ENCODE measurements at places on chromosomes 1 and 21.

- no peak for DNase-seq
These were observed 62.1 kb upstream of the CD55 start for GRCh38 chr1:207259391-207259790.

- DNase-seq, result no peak
These were observed 52.5 kb downstream of the TTC13 start for GRCh38 chr1:230926182-230926581.

GRCh38 chr1:147892216-147892615 is 10.4 kb upstream of the GJA8 start:
- DNase-seq, result no peak

DNA sequence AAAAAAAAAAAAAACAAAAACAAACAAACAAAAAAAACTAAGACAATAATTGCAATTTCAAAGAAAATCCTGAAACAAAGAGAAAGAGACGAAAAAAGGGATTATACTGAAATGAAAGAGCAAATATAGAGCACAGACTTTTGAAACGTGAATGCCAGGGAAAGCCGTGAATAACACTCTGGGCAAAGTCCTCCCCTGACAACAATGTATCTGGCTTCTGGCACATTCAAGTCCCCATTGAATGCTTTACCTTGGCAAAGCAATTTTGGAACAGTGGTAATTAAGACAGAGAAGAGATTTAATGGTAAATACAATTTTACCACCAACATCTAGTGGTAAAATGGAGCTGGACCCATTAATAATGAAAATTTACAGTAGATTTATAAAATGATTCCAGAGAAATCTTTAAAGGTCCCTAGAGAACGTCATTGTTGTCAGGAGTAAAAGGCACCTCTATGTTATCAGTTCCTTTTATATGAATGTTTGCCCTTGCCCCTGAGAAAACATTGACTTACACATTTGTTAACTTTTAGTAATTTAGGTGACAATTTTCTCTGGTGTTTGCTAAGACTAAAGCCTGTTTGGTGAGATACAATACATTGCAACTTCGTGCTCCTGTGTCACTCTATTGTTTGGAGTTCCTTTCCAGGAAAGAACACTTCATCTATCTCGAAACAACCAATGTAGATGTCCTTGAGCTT is 89.7 kb downstream of the GREM2 start:
- no peak for DNase-seq

DNA sequence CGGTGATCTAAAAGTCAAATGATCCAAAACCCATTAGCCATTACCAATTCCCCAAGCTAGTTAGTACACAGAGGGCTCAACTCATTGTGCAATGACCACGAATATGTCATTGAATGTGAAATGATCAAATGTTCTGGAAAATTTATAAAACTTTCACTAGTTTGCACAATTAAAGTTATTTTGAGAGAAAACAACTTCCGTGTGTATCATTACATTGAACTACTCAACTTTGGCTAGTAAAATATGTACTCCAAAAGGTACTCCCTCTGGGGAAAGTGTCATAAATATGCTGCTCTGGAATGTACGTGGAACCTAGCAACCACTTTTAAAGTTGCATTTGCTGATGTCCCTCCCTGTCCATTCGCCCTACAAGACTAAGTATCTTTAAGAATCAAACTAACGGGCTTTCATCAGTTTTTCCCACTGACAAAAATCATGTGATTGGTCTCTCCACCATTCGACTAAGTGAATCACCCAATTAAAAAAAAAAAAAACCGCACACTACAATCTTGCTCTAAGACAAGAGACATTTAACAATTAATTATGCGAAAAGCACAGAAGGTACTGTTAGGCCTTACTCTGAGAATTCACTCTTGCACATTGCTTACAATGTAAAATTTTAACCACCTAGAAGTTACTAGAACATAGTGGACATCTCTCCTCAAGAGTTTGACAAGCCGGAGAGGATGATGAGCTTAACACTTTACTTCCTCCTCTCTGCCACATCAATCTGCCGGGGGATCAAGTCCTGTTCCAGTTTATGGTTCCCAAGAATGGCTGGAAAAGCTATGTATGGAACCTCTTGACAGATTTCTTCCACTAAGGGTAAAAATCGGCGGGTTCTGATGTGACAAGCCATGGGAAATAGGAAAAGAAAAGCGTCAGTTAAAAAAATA is 1.2 kb downstream of the ACBD3 start:
- DNase-seq, result no peak

DNA sequence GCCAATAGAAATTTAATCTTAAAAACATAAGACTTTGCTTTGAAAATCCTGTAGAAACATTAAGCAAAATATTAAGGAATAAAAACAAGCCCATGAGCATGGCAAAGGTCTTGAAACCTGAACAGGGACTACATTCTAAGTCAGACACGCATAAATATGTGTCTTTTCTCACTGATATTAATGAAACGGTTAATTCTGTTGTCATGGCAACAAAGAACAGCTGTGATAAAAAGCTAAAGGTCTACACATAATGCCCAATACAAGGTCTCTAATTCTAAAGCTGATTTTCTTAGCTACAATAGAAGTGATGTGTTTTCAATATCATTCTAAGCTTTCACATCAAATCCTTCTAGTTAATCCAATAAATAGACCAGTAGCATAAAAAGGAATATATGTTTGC is 331.7 kb downstream of the PTBP2 start:
- no peak for DNase-seq

DNA sequence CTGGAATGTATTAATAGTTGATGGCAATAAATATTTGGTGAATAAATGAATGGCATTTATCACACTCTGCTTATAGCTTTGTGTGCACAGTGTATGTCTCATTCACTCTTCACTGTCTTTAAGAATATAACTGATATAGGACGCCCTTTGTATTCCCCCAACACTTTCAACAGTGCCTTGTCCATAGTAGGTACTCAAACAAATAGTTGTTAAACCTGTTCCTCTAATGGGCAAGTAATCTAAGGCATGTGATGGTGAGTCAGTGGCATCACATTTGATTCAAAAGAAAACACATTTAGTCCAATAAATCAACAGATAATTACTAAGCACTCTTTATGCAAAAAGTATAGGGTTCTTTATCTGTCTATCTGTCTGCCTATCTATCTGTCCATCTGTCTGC is 11.2 kb upstream of the RXRG start:
- no peak for DNase-seq

- DNase-seq, result peak; percentile 19
These were observed 31.0 kb upstream of the NFIA start for GRCh38 chr1:61051443-61051718.

DNA sequence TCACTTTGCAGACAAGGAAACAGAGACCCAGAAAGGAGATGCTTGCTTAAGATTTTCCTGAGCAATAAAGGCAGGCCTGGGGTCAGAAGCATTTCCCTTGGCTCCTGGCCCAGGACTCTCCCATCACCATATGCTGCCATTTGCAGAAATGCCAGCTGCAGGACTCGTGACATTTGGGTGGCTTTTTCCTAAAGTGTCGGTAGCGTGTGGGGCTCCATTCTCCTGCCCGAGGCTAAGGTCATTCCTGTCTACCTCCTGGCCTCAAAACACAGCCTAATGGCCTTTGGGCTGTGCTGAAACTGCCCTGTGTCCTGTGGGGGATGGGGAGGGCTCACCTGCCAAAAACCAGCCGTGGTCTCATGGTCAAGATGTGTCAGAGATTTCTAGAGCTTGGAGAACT is 216.1 kb upstream of the EDN2 start:
- DNase-seq, result no peak

DNA sequence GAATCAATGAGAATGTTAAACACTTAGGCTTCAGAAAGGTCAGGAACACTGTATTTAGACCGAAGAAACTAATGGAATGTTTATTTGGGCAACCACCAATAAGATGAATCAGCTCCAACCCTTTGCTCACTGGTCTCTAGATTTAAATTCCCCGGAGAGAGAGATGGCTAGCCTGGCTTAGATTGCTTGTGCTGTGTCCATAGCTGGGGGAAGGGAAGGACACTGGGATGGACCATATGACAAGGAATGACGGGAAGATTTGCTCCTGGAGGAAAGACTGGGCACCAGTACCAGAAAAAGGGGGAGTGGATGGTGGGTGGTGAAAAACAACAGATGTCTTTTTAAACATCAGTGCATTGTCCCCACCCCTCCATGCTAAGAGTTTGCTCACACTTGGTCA is 426.6 kb downstream of the DUSP10 start:
- no peak for DNase-seq

GRCh38 chr1:92929461-92929860 is 31.8 kb downstream of the DIPK1A start:
- no peak for DNase-seq

- no peak for DNase-seq
These were observed 2.1 kb downstream of the RPS6KA1 start for GRCh38 chr1:26531651-26532131.

GRCh38 chr1:12147201-12147701 is 19.5 kb upstream of the TNFRSF1B start:
- DNase-seq, result no peak

DNA sequence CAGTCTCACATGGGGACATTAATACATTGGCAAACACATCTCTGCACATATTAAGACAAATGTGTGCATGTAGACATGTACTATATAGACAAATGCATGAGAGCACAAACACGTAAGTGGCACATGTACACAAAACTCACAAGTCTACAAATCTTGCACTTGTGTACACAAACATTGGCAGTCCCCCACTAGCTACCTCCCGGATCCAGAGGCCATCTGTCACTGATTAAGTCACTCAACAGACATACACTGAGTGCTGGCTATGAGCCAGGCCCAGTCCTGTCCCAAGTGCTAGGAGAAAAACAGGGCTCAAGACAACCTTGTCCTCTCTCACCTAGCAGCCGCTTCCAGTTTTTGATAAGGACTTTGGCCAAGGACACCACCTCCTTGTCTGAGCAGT is 7.0 kb downstream of the TCEA3 start:
- no peak for DNase-seq

DNA sequence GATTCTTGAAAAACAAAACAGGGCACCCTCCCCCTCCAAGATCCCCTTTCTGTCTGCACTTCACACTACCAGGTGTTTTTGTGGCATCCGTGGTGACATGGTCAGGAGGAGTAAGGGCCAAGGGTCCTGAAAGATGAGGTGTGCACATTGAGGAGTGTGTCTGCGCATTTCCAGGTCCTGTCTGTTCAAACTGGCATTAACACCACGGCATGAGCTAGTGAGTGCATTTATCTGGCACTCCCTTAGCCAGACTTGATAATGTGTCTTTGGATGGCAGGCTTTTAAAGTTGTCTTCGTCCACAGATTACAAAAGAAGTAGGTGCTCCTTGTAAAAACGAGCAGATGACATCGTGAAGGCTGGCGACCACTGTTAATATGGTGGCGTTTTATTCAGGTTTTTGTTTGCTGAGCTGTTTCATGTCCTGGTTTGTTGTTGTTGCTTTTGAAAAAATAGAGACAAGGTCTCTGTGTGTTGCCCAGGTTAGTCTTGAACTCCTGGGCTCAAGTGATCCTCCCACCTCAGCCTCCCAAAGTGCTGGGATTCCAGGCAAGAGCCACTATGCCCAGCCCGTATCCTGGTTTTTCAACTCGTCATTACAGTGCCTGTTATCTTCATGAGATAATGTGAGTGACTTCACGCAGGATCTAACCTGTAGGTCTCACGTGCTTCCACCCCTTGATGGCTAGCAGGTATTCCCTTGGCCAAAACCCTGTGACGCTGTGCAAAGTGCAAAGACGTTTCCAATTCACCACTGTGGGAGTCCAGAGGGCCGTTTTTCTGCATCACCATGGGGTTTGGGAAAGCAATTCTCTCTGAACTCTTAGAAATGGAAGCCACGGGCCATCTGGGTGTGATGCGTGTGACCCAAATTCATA is 4.2 kb downstream of the TMEM51 start:
- no peak for DNase-seq

Data from retina (tissue), 1 donor.